Stimulated activated CD8-positive, alpha-beta memory T cell treated with anti-CD3 and anti-CD28 coated beads, Interleukin-2, amount 100 ng/mL, for 1 hour (primary cell): ENCODE measurements at places on chromosomes 1 and 21.

DNA sequence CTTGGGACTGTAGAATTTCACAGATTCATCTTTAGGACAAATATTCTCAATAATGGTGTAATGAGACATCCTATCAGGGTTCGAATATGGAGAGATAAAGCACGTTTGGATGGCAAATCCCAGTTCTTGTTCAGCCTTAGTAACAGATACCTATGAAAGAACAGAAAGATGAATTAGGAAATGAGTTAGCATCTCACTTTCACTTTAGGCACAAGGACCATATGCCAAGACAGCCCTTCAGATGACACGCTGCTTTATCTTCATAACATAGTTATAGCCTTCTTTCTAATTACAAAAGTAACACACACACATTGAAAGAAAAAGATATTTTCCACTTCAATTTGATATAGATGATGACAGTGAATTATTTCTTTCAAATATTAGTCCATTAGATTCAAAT lies 173.6 kb downstream of the TGFBR3 start:
- DNase-seq: no peak

GRCh38 chr1:30451532-30452125 lies 271.8 kb downstream of the MATN1 start:
- DNase-seq: no peak

DNA sequence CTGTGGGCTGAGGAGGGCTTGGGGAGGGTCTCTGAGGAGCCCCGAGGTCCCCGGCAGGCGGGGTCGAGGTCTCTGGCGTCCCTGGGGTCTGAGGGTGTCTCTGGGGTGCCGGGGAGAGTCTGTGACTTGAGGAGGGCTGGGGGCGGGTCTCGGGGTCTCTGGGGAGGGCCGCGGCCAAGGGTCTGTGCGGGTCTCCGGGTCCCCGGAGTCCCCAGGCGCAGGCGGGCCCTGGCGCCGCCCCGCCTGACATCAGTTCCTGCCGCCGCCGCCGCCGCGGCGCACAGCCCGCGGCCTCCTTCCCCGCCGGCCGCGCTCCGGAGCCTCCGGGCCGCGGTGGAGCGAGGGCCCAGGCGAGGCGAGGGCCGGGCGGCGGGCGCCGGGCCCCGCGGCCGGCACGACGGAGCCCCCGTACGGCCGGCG lies at the start of gene PLEKHM2:
TSS of gene PLEKHM2 (plus strand) at position 279 of the 420 bp plus-strand sequence. CDS start 239 bp downstream, outside the sequence.
- DNase-seq: peak; percentile 22

DNA sequence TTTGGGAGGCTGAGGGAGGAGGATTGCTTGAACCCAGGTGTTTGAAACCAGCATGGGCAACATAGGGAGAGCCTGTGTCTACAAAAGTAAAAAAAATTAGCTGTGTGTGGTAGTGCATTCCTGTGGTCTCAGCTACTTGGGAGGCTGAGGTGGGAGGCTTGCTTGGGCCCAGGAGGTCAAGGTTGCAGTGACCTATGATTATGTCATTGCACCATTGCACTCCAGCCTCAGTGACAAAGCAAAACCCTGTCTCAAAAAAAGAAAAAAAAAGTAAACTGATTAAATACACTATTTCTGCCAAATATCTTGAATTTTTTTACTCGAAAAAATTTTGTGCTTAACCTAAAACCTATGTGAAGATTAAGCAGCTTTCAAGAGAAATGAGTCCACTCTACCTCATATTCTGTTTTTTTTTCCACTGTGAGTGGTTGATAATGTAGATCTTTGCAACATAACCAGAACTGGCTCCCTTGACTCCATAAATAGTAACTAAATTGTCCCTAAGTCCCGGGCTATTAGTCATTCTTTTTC lies 19.4 kb upstream of the ZNF281 start:
- DNase-seq: no peak

DNA sequence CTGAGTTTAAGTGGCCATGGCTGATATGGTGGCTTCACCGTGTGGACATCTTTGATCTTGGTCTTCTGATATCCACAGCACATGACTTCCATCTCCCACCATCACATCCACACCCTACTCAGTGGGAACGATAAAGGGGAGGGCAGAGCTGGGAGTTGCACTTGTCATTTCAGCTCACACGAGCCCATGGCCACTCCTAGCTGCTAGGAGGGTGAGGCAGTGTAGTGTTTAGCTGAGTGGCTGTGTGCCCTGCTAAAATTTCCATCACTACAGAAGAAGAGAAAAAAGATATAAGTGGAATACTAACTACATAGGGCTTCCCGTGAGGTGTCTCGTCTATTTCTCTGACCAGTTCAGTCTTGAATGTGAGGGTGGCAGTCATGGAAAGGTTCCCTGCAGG lies 123.3 kb upstream of the EDN2 start:
- DNase-seq: no peak
